ENCODE measurements at places on chromosomes 12 and 14.

DNA sequence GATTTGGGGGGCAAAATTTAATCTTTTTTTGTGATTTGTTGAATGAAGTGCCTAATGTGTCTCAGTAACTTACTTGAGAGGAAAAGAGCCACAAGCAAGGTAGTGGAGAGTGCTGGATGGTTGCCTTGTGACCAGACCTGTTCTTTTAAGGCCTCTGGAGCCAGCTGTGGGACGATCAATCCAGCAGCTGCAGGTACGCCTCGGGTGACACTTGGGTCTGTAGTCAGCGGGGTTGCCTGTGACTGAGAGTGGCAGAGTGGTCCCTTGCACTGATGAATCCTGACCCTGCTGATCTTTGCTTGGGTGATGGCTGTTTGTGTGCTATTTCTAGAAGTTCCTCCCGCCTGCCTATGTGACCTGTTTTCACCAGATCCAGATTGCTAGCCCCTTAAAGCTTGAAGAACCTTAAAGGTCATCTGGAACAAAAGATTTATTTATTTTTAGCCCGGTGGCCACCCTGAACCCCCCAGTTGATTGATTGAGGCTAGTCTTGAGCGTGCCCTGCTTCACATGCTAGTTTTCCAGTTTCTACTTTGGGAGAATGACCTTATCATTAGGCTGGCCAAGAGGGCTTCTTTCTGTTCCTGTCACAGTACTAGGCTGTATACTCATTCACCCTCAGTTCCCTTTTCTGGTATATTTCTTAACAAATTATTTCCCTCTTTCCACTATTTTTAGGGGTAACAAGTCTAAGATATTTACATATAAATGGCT lies 23.2 kb downstream of the PRKCH start:
- DNase-seq: no peak

DNA sequence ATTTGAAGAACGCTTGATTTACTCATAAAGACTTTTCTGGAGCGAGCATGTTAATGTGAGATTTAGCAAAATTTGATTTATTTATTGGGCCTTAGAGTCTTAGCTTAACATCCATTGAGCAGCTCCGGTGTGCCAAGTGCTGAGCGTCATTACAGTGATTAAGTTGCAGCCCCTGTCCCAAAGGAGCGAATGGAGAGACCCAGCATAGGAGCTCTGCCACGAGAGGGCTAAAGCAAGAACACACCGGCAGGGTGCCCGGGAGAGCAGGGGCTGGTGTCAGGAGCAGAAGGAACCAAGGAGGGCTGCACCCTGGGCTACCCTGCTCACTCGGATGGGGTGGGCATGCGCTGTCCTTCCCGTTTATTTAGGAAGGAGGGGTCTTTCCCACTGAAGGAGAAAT lies 50.6 kb downstream of the PPP2R5C start:
- no peak for DNase-seq

DNA sequence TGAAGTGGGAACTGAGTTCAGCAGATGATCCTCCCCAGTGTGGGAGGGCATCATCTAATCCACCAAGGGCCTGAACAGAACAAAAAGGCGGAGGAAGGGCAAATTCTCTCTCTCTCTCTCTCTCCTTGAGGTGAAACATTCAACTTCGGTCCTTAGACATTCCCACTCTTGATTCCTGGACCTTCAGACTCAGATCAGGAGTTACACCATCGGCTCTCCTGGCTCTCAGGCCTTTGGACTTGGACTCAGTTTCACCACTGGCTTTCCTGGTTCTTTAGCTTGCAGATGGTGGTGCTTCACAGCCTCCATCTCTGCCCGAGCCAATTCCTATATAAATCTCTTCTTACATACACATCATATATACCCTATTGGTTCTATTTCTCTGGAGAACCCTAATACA lies 73.2 kb downstream of the SPPL3 start:
- no peak for DNase-seq

DNA sequence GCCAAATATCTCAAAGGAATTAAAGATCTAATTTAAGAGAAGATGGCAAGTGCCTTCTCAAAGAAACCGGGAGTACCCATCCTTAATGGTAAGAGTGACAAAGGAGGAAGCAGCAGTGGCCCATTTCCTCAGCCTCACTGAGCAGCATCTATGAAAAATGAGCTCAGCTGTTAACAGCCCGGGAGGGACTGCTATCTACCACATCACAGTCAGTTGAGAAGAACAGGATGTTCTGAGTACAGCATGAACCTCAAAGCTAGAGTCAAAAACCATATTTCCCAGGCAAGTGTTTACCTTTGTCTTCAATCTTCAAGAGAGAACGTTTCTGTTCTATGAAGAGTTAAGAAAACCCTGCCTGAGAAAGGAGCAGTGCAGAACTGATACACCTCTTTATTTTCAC lies 115.0 kb downstream of the BTG1 start:
- no peak for DNase-seq

DNA sequence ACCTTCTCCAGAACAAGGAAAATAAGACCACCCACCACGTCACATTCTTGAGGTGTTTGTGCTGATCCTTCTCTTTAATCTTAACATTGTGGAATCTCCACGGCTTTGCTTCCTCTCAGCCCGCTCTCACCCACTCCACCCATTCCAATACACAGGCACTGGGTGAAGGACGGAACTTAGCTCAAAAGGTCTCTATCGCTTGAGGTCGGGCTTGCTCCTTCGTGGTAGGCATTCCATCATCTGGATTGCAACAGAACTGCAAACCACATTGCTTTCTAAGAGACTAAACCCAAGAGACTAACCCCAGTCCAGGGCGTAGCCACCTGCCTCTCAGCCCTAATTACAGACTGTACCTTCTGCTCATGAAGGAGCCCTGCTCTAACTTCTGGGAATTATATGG lies 24.0 kb upstream of the MDM2 start:
- peak; percentile 45 for DNase-seq

DNA sequence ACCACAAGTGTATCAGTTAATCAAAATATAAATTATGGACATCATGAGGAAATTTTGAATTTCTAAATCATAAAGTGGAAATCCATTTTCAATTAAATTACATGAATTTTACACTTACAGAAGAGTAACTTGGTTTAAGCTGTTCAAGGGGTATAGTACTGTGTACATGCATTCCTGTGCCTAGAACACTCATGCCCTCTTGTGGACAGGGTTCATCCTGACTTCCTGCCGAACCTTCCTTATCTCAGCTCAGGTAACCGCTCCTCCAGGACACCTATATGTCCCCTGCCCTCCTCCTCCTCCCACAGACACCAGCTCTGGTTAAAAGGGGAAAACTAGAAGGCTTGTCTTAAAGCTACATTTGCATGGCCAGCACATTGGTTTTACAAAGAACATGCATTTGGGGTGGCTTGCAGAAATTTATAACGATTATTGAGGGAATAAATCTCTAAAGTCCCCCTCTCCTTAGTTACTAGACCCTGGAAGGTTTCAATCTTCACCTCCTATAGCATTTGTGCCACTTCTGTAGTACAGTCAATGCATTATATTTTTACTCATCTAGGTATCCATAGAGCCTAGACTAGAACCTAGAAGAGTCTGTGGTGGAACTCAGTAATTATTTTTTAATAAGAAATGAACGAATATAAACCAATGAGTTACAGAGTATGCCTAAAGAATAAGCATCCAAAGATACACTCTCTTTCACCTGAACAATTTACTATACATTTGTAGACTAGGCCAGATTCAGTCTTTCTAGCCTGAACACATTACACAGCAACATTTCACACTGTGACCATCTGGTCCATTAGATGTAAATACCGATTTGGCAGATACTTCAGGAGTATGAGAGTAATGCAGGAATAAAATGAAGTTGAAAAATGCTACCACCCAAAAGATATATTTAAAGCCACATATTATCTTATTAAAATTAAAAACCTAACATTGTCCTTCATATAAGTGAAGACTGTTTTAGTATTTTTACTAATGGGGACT lies 345.6 kb downstream of the PAWR start:
- peak; percentile 60 for DNase-seq

DNA sequence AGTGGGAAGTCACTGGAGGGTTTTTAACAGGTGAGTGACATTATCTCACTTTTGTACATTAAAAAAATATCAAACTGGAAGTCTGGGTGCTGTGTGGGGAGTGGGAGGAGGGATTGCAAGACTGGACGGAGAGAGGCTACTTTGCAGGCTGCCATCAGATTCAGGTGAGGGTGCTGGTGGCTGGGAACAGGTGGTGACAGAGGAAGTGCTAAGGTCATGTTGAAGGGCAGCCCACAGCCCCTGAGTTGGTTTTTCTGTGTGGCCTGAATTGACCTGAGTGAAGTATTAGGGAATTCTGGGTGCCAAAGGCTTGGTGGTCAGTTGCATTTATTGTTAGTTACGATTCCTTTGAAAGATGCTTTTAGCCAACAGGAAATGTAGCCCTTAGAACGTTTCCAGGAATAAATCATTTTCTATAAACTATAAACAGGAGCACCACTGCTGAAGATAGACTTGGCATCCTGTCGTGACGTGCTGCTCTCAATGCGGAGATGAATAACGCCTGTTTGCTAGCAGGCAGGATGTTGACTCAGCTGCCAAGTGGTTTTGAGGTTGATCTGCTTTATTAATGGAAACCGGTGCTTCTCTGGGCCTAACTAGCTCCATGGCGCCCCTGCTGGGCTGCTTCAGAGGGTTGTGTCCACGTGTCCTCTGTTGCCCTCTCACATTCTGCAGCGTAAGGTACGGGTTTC lies 707.5 kb upstream of the TMEM132C start:
- DNase-seq: peak; percentile 69

DNA sequence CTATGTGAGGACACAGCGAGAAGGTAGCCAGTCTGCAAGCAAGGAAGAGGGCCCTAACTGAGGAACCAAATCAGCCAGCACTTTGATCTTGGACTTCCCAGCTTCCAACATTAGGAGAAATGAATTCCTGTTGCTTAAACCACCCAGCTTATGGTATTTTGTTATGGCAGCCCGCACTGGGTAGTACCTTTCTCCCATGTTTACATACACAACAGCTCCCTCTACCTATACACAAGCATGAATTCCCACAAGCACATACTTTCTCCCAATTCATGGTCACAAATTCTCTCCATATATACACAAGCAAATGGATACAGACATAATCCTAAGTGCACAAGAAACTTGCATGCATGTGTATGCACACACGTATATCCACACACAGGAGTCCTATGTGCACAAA lies 7.4 kb downstream of the ITGB7 start:
- no peak for DNase-seq

DNA sequence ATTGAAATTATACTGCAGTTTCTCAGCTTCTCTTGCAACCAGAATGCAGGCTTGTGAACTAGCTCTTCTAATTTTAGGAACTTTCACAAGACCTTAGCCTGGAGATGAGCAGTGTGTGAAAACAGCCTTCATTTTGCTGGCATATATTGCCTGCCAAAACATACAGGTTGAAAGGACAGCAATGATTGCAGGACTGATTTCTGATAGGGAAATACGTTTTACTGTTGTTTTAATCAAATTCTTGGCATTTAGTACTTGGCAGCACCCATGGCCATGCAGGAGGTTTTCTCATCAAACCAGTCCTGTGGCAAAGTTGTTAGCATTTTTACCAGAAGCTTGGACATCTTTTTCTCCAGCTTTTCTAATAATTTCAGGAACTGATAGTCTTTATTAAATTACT lies 91.9 kb upstream of the MUCL1 start:
- no peak for DNase-seq

DNA sequence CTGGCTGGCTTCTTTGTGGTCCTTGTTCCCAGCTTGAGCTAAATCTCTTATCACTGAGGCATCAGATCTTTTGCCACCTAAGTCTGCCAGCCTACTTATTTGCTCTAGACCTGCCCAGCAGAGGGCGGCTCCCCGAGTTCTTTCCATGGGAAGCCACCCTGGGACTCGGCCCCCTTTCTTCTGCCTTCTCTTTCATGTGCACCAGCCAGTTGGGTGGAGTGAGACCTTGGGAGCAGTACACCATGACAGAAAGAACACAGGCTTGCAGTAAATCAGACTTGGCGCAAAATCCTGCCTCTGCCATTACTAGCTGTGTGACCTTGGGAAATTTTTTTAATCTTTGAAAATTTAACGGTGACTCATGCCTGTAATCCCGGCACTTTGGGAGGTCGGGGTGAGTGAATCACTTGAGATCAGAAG lies 7.4 kb downstream of the SMAGP start:
- DNase-seq: peak; percentile 73

- DNase-seq: no peak
These were observed 173.2 kb upstream of the HMGA2 start for GRCh38 chr12:65651060-65651459.

DNA sequence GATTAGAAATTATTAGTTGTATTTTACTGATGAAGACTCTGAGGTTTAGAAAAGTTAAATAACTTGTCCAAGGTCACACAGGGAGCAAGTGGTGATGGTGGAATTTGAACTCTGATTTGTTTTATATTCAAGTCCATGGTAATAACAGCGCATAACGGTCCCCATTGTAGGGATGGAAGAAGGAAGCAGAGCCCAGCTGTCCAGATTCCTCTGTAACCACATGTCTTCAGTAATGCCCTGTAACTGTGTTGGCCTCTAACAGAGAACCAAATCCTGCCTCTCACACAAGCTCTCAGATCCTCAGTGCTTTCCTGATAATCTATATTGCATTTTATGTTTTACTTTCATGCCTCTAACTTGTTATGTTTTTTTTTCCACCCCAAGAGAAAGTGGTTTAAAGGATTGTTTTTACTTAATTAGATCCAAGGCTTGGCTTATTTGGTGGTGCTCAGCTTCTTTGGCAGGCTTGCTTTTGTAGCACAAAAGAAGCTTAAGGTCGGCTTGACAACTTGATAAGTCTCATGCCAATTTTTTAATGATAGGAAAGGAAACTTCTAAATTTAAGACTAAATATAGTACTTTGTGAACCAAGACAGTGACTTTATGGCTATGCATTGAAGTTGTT lies 105.1 kb upstream of the SEL1L start:
- no peak for DNase-seq

GRCh38 chr14:74843653-74844052 lies 32.3 kb downstream of the PROX2 start:
- DNase-seq: no peak

DNA sequence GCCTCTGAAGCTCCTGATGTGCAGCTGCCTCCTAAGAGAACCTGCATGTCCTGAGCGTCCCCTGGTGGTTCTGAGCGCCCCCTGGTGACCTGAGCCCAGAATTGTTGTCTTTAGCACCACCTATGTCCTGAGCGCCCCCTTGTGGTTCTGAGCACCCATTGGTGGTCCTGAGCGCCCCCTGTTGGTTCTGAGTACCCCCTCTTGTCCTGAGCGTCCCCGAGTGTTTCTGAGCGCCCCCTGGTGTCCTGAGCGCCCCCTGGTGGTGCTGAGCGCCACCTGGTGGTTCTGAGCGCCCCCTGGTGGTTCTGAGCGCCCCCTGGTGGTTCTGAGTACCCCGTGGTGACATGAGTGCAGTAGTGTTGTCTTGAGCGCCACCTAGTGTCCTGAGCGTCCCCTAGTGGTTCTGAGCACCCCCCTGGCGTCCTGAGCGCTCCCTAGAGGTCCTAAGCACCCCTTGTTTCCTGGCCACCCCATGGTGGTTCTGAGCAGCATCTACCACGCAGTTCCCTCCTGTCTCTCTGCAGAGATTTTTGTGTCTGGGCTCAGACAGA lies 782.5 kb downstream of the TMEM121 start:
- no peak for DNase-seq

DNA sequence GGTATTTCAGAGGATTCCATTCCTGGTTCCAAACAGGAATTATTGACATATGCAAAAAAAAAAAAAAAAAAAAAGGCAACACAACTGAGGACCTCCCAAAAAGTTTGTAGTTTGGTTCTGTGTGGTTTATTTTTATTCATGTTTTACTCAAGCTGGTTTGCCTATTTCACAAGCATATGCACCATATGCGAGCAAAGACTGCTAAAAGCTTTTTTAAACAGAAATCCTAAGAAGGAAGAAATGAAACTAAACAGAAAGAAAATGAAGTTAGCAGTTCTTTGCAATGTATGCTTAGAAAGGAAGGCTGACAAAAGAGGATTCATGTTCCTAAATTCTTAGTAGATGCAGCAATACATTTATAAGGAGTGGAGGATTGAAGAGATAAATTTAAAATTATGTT lies 487.6 kb upstream of the FLRT2 start:
- DNase-seq: no peak
